ENCODE measurements at places on chromosomes 2 and 18.

DNA sequence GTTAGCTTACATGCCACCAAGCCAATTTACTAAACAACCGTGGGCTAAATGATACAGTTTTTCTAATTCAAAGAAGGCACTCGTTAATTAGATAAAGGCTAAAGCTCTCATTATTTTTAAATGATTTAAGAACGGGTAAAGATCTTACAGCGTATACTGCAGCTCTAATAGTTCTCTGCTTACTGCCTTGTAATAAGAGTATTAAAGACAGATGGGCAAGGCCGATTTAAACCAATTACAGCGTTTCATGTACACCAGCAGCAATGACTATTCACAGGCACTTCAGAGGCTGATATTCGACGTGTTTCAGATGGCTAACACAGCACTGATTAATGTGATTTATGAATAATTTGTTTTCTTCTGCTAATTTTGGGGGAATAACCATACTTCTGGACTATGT lies 259.3 kb downstream of the ZNF407 start:
- DNase-seq: no peak

GRCh38 chr2:33395655-33396249 lies 80.7 kb upstream of the RASGRP3 start:
- no peak for DNase-seq

DNA sequence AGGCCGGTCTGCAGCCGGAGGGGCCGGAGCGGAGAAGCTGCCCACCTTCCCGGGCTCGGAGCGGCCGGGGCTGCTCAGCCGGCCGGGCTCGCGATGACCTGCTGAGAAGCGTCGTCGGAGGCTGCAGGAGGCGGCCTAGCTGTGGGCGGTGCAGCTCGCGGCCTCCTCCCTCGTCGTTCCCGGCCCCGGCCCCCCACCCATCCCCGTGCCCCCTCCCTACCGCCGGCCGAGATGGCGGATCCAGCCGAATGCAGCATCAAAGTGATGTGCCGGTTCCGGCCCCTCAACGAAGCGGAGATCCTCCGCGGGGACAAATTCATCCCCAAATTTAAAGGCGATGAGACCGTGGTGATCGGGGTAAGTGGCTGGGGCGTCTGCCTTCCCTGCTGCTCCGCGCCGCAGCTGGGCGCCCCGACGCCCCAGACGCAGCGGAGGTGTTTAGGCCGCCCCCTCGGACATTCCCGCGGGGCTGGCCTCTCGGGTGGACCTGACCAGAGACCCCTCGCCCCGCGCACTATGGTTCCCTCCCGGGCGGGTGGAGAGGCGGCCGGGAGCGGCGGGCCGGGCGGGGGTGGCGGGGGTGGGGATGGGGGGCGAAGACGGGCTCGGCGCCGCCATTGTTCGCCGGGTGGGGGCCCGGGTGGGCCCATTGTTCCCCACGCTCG lies 492 bp downstream of the KIF5C start:
- DNase-seq: no peak

- no peak for DNase-seq
Measured at GRCh38 chr2:195322324-195322723, 334.7 kb upstream of the SLC39A10 start.

DNA sequence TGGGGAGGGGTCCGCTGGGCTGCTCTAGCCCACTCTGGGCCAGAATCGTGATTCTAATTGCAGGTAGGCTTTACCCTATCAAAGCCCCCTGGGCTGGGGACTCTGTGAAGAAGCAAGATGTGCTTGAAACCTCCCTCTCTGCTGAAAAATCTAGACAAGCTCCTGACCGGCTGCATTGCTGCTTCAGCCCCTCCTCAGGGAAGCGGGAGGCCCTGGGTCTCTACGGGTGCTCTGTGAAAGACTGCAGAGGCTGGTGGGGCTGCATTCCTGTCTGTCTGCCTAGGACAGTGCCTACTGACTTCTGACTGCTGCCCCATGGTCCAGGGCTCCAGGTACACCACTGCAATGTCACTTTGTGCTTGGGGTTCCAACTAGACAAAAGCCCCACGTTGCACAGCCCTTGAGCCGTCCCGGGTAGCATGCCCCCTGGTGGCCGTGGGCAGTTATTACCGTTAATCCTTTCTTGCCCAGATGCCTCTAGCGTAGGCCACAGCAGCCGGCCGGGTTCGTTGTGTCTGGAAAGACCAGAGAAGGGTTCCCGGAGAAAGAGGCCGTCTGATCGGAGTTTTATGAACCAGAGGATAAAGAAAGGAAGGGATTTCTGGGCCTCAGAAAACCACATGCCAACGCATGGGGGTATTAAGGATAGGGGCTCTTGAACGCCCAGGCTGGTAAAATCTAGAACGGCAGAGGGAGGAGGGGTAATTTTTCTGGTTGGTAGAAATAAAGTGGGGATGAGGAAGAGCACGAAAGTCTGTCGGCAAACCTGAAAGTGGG lies 15.9 kb upstream of the C1QL2 start:
- DNase-seq: no peak

- DNase-seq: no peak
Measured at GRCh38 chr2:28583899-28584553, 88.2 kb downstream of the PLB1 start.

GRCh38 chr2:231717281-231718171 lies 9.2 kb downstream of the PTMA start:
- no peak for DNase-seq

DNA sequence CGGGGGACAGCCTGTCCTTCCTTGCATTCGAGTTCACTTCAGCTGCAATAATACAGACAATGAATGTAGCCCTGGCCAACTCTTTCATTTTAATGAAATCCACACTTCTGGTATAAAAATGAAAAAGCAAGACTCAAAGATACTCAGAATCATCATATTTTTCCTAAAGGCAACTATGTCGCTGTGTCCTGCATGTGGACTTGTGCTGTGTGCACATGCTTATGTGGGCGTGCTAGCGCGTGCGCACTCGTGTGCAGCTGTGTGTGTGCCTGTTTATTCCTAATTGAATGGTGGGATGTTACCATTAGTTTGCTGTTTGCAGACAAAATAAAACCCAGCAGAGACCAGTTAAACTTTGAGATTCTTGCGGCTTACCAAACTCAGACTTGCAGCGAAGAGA lies 49.6 kb downstream of the SMIM21 start:
- DNase-seq: no peak

All from cortex of kidney (tissue), 1 donor.